CD4-positive, alpha-beta T cell treated with Interleukin-15 for 4 hours (primary cell): ENCODE measurements at places on chromosomes 4 and X.

DNA sequence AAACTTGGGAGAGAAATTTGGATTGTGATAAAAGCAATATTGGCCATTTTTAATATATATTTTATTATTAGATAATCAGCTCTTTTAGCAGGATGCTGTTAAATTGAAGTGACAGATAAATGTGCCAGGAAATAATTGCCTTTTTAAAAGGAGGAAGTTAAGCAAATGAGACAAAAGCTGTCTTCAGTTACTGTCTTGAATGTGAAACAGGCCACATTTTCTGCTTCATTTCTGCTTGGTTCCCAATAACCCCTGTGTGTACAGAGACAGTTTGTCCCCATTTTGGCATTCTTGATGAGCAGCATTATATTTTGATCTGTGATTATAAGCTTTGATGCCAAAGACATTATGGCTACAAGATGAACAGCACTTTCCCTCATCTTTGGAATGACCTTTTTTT is 953 bp downstream of the EPGN start:
- DNase-seq, result no peak

DNA sequence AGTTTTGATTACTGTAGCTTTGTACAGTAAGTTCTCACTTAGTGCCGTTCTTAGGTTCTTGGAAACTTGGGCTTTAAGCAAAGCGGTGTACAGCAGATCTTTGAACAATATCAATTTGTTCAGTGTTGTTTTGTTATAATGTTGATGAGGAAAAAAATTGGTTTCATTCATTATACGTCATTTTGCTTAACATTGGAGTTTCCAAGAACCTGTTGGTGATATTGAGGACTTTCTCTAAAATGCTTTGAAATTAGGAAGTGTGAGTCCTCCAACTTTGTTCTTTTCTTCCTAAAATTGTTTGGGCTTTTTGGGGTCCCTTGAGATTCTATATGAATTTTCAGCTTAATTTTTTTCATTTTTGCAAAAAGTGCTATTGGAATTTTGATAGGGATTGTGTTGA is 49.1 kb downstream of the STAG2 start:
- DNase-seq, result no peak

DNA sequence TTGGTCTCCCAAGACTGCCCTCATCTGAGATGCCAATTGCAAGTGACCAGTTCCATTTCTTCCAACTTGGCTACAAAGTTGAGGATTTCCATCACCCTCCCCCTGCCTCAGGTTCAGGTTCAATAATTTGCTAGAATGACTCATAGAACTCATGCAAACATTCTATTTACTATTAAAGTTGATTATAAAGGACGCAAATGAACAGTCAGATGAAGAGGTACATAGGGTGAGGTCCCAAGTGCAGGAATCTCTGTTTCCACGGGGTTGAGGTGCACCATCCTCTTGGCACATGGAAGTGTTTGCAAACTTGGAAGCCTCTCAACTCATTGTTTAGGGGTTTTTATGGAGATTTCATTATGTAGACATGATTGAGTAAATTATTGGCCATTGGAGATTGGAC is 41.0 kb downstream of the FGFBP1 start:
- DNase-seq, result no peak

DNA sequence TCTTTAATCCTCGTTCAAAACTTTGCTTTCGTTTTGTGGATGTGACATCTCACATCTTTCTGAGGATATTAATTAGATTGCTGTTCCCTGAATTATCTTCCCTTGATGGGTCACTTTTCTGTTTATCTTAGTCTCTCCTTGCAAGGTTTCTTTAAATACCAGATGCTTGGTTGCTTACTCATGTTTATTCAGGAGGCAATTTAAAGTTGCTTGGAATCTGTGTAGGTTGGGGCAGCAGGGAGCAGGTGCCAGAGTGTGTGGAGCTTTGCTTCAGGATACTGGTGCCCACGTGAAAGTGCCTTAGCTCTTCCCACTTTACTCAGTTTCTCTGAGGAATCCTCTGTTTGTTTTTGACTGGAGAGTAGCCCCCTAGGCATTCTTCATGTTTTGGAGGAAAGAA is 24.0 kb downstream of the ANAPC4 start:
- no peak for DNase-seq

DNA sequence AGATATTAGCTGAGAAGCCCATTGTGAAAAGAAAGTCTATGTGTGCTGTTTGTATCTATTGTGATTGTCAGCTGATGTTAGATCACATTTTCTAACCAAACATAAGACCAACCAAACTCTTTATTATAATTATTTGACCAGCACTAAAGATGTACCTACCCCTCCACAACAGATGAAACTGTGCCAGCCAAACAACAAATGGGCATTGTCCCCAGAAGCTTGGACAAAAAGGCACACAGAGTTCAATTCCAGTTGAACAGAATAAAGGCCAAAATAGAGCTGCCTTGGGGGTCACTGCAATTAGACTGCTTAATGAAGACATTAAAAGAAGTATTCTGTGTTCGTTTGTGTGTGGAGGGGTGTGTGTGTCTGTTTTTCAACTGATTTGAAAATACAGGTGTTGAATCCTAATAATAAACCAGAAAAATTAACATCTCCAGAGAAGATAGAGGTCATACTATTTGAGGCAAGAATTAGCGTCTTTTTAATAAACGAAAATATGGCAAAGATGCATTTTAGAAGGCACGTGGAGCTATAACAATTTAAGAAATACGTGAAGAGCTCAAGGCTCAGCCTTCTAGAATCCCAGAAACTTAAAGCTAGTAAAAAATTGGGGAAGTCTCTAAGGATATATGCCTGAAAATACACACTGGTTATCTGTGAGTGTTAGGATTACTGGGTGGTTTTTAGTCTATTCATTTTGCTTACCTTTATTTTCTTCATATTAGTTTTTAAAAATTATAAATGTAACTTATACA is 2.2 kb downstream of the SPP1 start:
- no peak for DNase-seq

- DNase-seq, result no peak
Observed at GRCh38 chrX:63652086-63652765, 132.8 kb downstream of the ARHGEF9 start.

GRCh38 chrX:16739574-16739973 is 20.2 kb downstream of the SYAP1 start:
- no peak for DNase-seq

GRCh38 chr4:137572163-137572562 is 39.9 kb upstream of the PCDH18 start:
- DNase-seq, result no peak

DNA sequence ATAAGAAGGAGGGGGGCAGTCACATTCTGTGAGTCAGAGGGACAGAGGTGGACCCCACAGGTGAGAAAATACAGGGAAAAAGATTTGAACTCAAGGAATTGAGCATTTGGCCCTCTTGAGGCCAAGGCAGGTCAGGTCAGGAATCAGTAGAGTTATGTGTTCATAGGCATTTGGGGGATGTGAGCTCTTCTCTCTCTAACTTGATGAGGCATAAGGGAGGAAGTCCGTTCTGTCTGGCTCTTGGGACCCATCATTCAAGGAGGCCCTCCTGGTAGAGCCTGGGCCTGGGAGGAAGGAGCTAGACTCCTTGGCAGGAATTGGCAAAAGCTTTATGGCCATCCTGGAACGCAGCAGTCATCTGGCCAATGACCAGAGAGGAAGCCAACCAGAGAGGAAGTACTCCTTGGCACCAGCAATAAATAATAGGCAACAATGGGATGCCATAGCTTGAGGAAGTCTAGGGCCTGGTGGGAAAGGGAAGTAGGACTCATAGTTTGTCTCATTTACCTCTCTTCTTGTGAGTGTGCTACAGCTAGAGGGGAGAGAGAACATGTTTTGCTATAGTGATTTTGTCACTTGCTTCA is 53.0 kb downstream of the MSN start:
- no peak for DNase-seq

GRCh38 chrX:112901869-112902725 is 61.5 kb upstream of the AMOT start:
- no peak for DNase-seq

GRCh38 chr4:81505004-81505598 is 33.4 kb upstream of the RASGEF1B start:
- DNase-seq, result peak; percentile 65

GRCh38 chr4:53563824-53564223 is 27.5 kb downstream of the LNX1 start:
- no peak for DNase-seq

- no peak for DNase-seq
Observed at GRCh38 chrX:48636301-48636700, 39.0 kb downstream of the WDR13 start.

DNA sequence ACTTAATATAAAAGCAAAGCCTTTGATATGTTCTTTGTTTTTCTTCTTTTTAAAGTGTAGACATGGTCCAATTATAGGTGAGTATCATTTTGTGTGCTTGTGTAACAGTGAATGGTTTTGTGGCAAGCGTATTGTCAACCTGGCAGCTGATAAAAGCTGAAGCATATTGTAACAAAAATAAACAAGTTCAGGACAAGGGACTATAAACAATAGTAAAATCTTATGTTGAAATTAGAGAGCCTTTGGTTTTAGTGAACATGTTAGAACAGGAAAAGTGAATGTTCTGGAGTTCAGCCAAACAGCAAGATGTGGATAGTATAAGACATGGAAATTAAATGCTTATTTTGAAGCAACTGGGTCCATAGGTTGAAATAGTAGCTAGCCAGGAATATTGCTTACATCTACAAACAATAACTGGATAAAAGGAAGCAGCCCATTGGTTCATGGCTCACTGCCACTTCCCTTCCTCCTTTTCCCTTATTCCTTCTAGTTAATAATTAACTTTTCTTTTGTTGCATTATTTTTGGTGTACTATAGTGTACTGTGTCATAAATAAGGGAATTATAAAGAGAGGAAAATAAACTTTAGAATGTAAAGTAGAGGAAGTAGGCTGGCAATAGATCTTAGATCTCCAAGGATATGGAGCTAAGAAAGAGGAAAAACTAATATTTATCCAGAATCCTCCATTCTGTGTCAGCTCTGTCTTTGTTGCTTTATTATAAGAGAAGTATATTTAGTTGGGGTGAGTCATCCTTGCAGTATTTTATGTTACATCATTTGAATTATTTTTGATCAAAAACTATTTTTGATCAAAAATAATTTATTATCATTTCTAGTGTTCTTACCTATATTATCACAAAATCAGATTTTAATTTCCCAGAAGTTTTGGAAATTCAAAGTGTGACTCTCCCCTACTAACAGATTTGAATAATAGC is 65.6 kb downstream of the MRPL1 start:
- no peak for DNase-seq

GRCh38 chr4:74838746-74839370 is 44.5 kb upstream of the BTC start:
- no peak for DNase-seq
